ENCODE measurements at places on chromosomes 5 and 9.
A peak's percentile ranks its signal among the peaks of the same experiment; 100 is the strongest.

- no peaks in the 10 kb centered on the region for H3K27me3 ChIP-seq
- H3K4me1 ChIP-seq, result no peaks in the 10 kb centered on the region
- no peak for DNase-seq
- H3K4me3 ChIP-seq, result no peak overlapping the region
- no peak overlapping the region for H3K27ac ChIP-seq
These were observed 45.6 kb upstream of the RUFY1 start for GRCh38 chr5:179504600-179505396.

DNA sequence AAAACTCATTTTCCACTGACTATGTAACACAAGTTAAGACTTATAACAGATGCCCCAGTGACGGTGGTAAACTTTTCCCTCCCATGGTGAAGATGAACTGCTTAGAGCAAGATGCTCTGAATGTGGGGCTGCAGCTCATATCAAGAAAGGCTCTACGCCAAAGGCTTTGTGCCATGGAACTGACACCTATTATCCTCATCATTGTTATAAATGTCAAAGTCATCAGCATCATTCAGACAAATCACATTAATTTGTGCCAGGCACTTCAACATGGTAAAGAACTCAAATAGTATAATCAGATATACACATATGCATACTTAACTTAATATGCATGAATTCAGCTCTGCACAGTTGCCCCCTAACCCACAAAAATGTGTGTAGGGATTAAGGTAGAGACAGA is 305.9 kb upstream of the ATP10B start:
- DNase-seq, result no peak
- no peak overlapping the region for H3K27ac ChIP-seq
- H3K36me3 ChIP-seq, result no peaks in the 10 kb centered on the region
- H3K4me1 ChIP-seq, result no peaks in the 10 kb centered on the region

GRCh38 chr9:106620081-106620480 is 242.9 kb upstream of the ZNF462 start:
- H3K36me3 ChIP-seq, result no peaks in the 10 kb centered on the region
- H3K4me1 ChIP-seq, result no peaks in the 10 kb centered on the region
- H3K27me3 ChIP-seq, result no peaks in the 10 kb centered on the region
- H3K27ac ChIP-seq, result no peak overlapping the region
- DNase-seq, result no peak
- H3K4me3 ChIP-seq, result no peak overlapping the region

GRCh38 chr9:125752070-125752628 is 5.0 kb downstream of the PBX3 start:
- H3K4me1 ChIP-seq, result peaks cover 26% of the 10 kb centered on the region
- no peaks in the 10 kb centered on the region for H3K27me3 ChIP-seq
- no peak for DNase-seq
- no peak overlapping the region for H3K4me3 ChIP-seq
- H3K27ac ChIP-seq, result no peak overlapping the region

- no peak overlapping the region for H3K27ac ChIP-seq
- no peak for DNase-seq
- no peaks in the 10 kb centered on the region for H3K27me3 ChIP-seq
- H3K36me3 ChIP-seq, result no peaks in the 10 kb centered on the region
- no peaks in the 10 kb centered on the region for H3K4me1 ChIP-seq
These were observed 11.6 kb downstream of the KLHL3 start for GRCh38 chr5:137724251-137724650.

DNA sequence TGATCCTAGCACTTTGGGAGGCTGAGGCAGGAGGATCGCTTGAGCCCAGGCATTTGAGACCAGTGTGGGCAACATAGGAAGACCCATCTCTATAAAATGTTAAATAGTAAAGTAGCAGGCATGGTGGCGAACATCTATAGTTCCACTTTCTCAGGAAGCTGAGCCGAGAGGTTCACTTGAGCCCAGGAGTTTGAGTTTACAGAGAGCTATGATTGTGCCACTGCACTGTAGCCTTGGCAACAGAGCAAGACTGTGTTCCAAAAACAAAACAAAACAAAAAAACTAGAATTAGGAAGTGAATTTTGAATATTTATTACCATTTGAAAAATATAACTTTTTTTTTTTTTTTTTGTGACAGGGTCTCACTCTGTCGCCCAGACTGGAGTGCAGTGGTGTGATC is 26.8 kb upstream of the PAX5 start:
- H3K27ac ChIP-seq, result no peak overlapping the region
- no peak for DNase-seq
- no peaks in the 10 kb centered on the region for H3K36me3 ChIP-seq
- H3K4me3 ChIP-seq, result no peak overlapping the region
- peaks cover 32% of the 10 kb centered on the region for H3K27me3 ChIP-seq
- H3K4me1 ChIP-seq, result no peaks in the 10 kb centered on the region

GRCh38 chr5:109959652-109960051 is 269.9 kb downstream of the MAN2A1 start:
- peaks cover 2% of the 10 kb centered on the region for H3K27me3 ChIP-seq
- no peaks in the 10 kb centered on the region for H3K36me3 ChIP-seq
- no peak for DNase-seq
- H3K4me3 ChIP-seq, result no peak overlapping the region

DNA sequence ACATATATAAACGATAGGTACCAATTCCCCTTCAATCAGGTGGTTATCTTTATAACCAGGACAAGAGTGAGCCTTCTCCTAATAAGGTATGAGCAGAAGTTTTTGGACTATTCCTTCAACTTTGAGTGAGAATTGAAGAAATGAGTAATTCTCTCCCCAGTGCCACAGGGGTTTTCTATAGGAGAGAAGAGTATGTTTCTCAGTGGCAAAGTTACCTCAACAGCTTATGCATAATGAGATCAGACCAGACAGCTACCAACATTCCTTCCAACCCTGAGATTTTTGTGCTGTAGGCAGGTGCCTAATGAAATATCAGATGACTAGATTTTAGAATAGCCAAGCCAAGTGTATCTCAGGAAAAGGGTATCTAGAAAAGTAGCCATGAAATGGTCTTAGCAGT is 40.9 kb downstream of the ABLIM3 start:
- no peak for DNase-seq
- no peaks in the 10 kb centered on the region for H3K36me3 ChIP-seq
- H3K27ac ChIP-seq, result no peak overlapping the region
- no peaks in the 10 kb centered on the region for H3K27me3 ChIP-seq
- no peaks in the 10 kb centered on the region for H3K4me1 ChIP-seq
- H3K4me3 ChIP-seq, result no peak overlapping the region

DNA sequence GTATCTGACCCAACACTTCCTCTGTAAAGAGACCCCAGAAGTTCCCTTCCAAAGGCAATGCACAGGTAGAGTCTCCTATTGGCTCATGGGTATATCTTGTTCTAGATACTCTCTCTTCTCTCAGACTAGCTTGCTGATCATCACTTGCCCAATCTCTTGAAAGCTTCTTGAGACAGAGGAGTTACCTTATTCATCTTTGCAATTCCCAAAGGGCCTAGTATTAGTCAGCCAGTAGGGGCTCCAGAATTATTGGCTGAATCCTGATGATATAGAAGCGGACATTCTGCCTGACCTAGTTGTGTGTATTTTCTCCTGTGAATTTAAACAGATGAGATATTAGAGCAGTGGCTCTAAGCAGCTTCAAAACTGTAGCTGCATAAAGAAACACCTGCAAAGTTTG is 304.0 kb upstream of the KLF4 start:
- H3K4me3 ChIP-seq, result no peak overlapping the region
- no peaks in the 10 kb centered on the region for H3K27me3 ChIP-seq
- DNase-seq, result no peak
- H3K27ac ChIP-seq, result no peak overlapping the region

- no peaks in the 10 kb centered on the region for H3K27me3 ChIP-seq
- DNase-seq, result no peak
- no peak overlapping the region for H3K4me3 ChIP-seq
These were observed 27.0 kb downstream of the GRIN3A start for GRCh38 chr9:101711330-101711941.

DNA sequence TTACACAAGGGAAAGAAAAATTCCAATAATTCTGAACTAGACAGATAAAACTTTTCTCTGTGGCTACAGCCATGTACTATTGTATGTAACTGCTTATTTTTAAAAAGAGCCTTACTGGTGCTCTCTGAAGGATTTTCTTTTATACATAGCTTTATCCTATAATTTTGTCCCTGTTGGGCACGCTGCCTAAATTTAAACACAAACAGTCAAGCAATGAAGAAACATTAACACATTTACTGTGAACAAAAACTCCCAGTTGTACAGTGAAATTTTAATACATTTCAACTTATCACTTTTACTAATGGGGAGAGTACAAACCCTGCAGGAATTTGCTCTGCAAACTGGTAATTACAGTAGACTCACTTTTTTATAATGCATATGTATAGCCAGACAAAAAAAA is 273.3 kb downstream of the BNC2 start:
- no peak overlapping the region for H3K27ac ChIP-seq
- no peaks in the 10 kb centered on the region for H3K36me3 ChIP-seq
- H3K4me3 ChIP-seq, result no peak overlapping the region
- DNase-seq, result no peak
- no peaks in the 10 kb centered on the region for H3K4me1 ChIP-seq
- H3K27me3 ChIP-seq, result no peaks in the 10 kb centered on the region

- H3K36me3 ChIP-seq, result peaks cover 3% of the 10 kb centered on the region
- no peaks in the 10 kb centered on the region for H3K4me1 ChIP-seq
- H3K27me3 ChIP-seq, result no peaks in the 10 kb centered on the region
- H3K27ac ChIP-seq, result no peak overlapping the region
- no peak for DNase-seq
These were observed 51.2 kb downstream of the IPPK start for GRCh38 chr9:92618633-92619225.

- H3K4me3 ChIP-seq, result no peak overlapping the region
- no peaks in the 10 kb centered on the region for H3K27me3 ChIP-seq
- H3K27ac ChIP-seq, result no peak overlapping the region
- no peak for DNase-seq
- no peaks in the 10 kb centered on the region for H3K4me1 ChIP-seq
- no peaks in the 10 kb centered on the region for H3K36me3 ChIP-seq
These were observed 241.0 kb downstream of the PTPRD start for GRCh38 chr9:10371824-10372223.

GRCh38 chr9:16651446-16651964 is 219.0 kb downstream of the BNC2 start:
- peak overlapping the region; percentile 83 for H3K27ac ChIP-seq
- no peaks in the 10 kb centered on the region for H3K4me1 ChIP-seq
- H3K27me3 ChIP-seq, result no peaks in the 10 kb centered on the region
- no peak for DNase-seq
- H3K36me3 ChIP-seq, result no peaks in the 10 kb centered on the region
- no peak overlapping the region for H3K4me3 ChIP-seq

GRCh38 chr9:27548055-27548741 is 18.6 kb upstream of the MOB3B start:
- H3K4me3 ChIP-seq, result no peak overlapping the region
- no peaks in the 10 kb centered on the region for H3K4me1 ChIP-seq
- H3K27ac ChIP-seq, result no peak overlapping the region
- H3K27me3 ChIP-seq, result no peaks in the 10 kb centered on the region
- DNase-seq, result no peak
- H3K36me3 ChIP-seq, result no peaks in the 10 kb centered on the region

GRCh38 chr5:150293091-150293941 is 3.7 kb upstream of the CAMK2A start:
- no peak overlapping the region for H3K27ac ChIP-seq
- no peak for DNase-seq
- H3K36me3 ChIP-seq, result no peaks in the 10 kb centered on the region
- H3K4me1 ChIP-seq, result peaks cover 9% of the 10 kb centered on the region
- H3K27me3 ChIP-seq, result no peaks in the 10 kb centered on the region
- H3K4me3 ChIP-seq, result no peak overlapping the region

DNA sequence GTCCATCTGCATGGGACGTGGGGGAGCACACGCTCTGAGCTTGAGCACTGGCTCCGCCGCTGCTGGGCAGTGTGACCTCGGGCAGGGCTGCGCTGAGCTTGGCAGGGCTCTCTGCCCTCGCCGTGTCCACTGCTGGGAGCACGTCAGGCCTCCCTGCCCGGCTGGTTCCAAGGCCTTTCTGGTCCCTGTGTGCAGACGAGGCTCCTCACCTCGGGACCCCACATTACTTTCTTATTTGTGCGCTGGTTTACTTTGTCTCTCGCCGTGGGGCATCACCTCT is 43.9 kb downstream of the RXRA start:
- no peaks in the 10 kb centered on the region for H3K27me3 ChIP-seq
- peaks cover 28% of the 10 kb centered on the region for H3K4me1 ChIP-seq
- H3K4me3 ChIP-seq, result no peak overlapping the region
- H3K27ac ChIP-seq, result no peak overlapping the region
- H3K36me3 ChIP-seq, result no peaks in the 10 kb centered on the region
- DNase-seq, result no peak

DNA sequence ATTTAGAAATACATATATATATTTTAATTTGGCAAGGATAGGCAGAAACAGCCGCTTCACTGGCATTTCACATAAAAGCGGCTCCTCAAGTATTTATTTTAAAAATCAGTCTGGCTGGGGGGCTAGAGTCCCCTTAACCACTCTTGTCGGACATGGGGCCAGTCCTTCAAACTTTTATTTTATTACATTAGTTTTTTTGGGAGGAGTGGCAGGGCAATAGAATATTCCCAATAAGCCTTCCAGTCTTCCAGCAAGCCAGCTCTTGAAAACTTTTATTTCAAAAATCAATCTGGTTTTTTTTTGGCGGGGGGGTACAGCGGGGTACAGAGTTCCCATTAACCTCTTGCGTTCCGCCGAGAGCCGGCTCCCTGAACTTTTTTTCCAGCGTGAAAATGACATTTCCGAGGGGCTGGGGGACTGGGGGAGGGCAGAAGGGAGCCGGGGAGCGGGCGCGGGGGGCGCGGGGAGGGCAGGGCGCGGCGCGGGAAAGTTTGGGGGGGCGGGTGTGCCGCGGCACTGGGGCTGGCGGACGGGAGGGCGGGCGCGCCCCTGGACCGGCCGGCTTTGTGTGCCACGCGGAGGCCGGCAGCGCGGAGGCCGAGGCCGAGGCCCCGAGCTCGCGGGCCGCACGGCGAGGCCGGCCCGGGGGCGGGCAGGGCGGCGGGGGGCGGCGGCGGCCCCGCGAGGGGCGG is 504 bp upstream of the ZNF618 start:
- DNase-seq, result no peak
- peaks cover 3% of the 10 kb centered on the region for H3K27me3 ChIP-seq
- H3K4me3 ChIP-seq, result no peak overlapping the region
- no peaks in the 10 kb centered on the region for H3K4me1 ChIP-seq

DNA sequence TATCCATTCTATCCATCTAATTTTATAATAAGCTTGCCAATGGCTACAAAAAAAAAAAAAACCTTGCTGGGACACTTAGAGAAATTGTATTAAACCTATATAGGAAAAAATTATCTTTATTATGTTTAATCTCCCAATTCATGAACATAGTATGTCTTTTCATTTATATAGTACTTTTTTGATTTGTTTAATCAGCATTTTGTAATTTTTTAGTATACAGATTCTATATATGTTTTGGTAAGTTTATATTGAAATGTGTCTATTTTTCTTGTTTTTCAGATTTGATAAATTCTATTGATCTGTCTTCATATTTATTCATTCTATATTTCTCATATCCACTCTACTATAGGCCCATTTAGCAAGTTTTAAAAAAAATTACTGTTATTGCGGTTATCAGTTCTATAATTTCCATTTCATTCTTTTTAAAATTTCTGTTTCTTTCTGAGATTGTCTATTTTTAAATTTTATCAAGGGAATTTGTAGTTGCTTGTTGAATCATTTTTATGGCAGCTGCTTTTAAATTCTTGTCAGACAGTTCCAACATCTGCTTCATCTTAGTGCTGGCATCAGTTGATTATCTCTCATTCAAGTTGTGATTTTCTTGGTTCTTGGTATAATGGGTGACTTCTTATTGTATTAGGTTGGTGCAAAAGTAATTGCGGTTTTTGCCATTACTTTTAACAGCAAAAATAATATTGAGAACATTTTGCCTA is 170.1 kb upstream of the S1PR3 start:
- H3K4me1 ChIP-seq, result no peaks in the 10 kb centered on the region
- H3K27me3 ChIP-seq, result no peaks in the 10 kb centered on the region
- no peak overlapping the region for H3K27ac ChIP-seq
- H3K36me3 ChIP-seq, result no peaks in the 10 kb centered on the region
- no peak overlapping the region for H3K4me3 ChIP-seq
